GOT3 (cell line): ENCODE measurements at places on chromosomes 7 and 10.

GRCh38 chr7:29139191-29139590 lies 7.1 kb downstream of the CPVL start:
- no peak for DNase-seq

GRCh38 chr7:25789701-25790640 lies 362.0 kb upstream of the NFE2L3 start:
- DNase-seq: no peak

DNA sequence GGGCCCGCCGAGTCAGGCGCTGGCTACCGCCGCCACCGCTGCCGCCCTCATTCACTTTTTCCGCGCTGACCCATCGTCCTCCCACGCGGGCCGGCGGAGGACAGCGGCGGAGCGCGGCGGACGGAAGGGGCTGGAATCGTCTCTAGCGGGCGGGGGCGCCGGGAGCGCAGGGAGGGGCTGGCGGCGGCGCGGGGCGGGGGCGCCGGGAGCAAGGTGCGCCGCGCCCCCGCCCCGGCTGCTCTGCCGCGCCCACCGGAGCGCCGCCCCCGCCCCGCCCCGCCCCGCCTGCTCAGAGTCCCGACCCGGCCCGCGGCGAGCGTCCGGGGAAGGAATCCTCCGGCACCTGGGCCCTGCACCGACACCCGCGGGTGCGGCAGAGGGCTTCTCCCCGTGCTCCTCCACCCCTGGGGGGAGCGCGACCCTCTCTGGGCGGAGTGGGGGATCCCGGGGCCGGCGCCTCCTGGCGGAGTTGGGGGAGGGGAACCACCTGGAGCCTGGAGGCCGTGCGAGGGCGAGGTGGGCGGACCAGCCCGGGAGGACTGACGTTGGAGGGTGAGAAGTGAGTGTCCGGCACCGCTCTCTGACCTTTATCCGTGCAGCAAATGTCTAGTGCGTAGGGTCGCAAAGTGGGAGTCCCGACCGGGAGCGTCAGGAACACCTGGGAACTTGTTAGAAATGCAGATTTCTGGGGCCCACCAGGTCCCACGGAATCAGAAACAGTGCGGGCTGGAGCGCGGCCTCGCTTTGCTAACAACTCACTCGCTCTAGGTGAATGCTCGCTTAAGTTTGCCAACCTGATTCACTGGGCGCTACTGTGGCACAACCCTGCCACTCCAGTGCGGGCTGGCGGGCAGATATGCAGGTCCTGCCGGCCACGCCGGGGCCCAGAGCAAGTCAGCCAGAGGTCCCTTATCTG lies at the start of gene COBL:
TSS of gene COBL (minus strand) at position 144 of the 916 bp plus-strand sequence. CDS start 176 bp downstream, outside the sequence.
- DNase-seq: no peak

GRCh38 chr7:30412782-30413504 lies 65.6 kb downstream of the NOD1 start:
- DNase-seq: no peak

- no peak for DNase-seq
These were observed 5.0 kb upstream of the NDUFB2 start for GRCh38 chr7:140691376-140692045.

- no peak for DNase-seq
These were observed 266.8 kb upstream of the STEAP1 start for GRCh38 chr7:89887489-89887888.

- no peak for DNase-seq
These were observed at the start of gene GDF10 for GRCh38 chr10:47299611-47300428. GDF10 (plus strand) TSS chr10:47300197; CDS start chr10:47300652, 455 bp downstream.

DNA sequence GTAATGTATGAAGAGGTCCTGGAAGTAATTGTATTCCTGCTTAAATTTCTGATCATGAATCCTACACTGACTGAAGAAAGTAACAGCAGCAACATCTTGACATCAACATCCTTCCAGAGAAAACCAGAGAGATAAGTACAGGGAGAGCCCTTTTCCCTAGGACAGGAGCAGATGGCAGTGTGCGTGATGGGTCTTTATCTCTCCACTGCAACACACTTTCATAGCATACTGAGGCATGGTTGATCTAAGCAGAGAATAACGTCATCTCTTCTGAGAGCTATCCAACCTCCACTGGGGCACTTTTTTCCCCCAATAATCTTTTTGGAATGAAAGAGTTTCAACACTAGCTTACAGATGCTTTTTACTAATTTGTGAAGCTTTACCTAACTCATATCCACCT lies 342 bp downstream of the OR2A25 start:
- no peak for DNase-seq

DNA sequence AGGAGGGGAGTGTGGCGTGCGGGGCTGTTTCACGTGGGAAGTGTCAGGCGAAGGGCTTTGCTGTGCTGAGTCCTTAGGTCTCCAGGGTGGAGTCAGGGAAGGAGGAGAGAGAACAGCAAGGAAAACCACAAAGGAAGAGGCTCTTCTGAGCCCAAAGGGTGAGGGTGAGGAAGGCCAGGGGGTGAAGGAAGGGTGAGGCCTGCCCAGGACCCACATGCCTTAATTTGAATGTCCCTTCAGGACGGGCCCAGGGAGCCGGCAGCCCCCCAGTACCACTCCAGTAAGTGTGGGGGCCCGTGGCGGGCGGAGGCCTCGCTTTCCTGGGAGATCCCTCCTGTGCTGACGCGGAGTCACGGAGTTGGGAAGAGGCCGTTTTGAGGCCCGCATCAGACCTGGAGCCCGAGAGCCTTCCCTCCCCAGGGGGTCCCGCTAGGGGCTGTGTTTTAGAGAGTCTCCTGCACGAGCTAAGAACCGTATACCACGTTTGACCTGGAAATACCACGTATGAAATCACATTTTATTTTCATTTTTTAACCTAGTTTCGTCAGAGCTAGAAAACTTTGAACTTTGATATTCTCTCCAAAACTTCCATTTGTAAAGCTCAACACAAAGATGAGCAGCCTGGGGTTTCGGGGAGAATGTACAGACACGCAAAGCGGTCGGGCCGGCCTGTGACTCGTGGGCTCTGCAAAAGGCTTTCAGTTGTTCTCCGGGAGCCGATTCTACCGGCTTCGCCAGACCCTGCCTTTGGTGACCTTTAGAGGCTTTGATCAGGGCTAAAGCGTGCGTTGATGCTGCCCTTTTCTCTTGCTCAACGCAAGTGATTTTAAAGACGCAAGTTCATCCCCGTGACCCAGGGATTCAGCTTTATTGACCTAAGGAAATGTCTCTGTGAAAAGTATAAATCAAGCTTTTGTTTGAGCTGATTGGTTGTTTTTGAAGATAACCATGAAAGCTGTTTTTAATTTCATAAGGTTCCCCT lies 23.6 kb upstream of the TTYH3 start:
- no peak for DNase-seq

GRCh38 chr7:51249187-51249945 lies 67.2 kb downstream of the COBL start:
- DNase-seq: no peak

GRCh38 chr7:137893143-137893742 lies 46.5 kb upstream of the DGKI start:
- no peak for DNase-seq

DNA sequence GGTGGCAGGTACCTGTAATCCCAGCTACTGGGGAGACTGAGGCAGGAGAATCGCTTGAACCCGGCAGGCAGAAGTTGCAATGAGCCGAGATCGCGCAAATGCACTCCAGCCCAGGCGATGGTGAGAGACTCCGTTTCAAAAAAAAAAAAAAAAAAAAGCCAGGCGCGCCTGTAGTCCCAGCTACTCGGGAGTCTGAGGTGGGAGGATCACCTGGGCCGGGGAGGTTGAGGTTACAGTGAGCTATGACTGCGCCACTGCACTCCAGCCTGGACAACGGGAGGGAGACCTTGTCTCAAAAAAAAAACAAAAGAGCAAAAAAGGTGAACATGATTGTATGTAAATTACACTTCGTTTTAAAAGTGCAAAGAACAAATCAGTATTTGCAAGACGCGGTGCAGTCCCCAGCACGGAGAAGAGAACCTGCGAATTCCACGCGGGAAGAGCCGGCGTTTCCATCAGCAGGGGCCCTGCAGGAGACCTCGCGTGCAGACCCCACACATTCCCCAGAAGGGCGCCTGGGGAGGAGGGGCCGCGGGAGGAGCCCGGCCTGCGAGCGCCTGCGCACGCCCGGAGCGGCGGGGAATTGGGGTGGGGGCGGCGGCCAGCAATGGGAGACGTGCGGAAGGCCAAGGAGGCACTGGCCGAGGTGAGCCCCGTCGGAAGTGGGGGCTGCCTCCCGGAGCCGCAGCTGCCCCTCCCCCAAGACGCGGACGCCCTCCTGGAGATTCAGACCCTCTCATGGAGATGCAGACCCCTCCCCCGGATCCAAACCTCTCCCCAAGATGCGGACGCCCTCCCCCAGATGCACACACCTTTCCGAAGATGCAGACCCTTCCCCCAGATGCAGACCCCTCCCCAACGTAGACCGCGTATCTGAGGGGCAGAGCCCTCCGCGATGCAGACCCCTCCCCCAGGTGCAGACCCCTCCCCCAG lies 16.7 kb upstream of the SUN1 start:
- no peak for DNase-seq

DNA sequence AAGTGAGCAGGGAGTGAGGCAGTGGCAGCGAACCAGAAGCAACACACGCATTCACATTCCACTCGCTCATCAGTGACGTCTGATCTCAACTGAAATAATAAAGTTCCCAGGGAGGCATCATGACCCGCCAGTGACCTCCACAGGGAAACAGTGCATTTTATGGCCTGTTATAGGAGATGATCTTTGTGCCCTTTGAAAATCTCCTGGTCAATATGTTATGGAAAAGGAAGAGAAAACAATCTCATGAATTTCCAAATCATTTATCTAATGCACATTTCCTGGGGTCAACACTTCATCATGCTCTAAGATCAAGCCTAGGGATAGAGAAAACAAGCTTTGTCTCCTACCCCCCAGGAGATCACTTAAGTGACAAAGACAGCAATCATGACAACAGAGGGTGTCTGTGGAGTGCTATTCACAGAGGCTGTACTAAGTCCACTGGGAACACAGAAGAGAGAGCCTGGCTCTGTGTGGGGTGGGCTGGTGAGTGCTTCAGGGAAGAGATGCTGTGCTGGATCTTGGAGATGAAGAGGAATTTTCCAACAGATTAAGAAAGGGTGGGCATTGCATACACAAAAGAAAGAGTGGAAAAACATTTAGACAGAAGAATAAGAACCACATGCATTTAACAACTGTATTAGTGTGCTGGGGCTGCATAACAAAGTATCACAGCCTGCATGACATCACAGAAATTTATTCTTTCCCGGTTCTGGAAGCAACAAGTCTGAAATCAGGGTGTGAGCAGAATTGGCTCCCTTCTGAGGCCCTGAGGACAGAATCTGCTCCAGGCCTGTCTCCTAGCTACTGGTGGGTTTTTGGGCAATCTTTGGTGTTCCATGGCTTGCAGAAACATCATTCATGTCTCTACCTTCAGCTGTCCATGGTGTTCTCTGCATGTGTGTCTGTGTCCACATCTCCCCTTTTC lies 613.9 kb upstream of the IGFBP3 start:
- no peak for DNase-seq

DNA sequence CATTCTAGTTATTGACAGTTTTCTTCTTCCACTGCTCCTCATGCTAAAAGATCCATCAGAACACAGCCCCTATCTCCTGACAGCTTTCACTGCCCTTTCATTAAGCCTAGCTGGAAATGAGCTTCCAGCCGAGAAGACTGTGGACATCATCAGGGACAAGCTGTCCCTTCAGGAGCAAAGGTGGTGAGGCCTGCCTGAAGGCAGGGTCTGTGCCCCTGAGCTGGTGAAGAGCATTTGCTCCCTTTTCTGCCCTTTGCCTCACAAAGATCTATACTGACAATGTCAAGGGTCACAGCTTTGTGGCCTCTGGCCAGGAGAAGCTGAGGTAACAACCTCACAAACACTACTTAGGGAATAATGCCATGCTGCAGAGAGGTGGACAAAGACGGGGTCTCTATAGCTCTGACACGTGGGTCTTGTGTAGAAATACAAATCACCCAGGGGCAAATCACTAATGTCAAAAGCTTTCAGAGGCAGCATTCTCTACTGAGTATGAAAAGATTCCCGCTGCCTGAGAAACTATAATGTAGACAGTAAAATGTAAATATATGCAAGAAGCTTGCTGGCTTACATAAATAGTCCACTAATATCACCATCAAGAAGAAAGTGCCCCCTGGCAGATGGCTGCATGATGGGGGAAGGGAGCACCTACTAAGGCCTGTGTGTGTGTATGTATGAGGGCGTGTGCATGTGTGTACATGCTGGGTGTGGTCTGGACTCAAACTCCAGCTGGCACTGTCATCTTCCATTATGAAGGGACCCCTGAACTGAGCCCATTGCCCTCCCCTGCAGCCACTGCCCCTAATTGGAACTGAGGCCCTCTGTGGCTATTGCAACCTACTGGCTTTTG lies 55.8 kb downstream of the HBP1 start:
- no peak for DNase-seq

DNA sequence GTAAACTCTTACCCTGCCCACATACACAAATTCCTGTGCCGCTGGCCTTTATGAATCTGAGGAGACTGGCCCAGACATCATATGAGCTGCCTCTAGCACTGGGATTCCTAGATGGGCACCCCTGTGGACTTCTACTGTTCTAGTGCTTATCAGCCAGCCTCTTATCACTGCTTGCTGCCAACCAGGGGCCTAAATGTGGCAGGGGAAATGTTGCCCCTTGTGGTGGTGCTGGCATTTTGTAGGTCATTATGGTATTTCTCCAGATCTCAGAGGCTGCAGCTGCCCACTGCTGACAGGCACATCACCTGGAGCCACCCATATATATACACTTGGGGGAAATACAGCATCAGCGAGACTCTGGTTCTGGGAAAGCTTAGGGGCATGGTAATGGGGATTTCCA lies 5.4 kb downstream of the SFR1 start:
- DNase-seq: no peak

DNA sequence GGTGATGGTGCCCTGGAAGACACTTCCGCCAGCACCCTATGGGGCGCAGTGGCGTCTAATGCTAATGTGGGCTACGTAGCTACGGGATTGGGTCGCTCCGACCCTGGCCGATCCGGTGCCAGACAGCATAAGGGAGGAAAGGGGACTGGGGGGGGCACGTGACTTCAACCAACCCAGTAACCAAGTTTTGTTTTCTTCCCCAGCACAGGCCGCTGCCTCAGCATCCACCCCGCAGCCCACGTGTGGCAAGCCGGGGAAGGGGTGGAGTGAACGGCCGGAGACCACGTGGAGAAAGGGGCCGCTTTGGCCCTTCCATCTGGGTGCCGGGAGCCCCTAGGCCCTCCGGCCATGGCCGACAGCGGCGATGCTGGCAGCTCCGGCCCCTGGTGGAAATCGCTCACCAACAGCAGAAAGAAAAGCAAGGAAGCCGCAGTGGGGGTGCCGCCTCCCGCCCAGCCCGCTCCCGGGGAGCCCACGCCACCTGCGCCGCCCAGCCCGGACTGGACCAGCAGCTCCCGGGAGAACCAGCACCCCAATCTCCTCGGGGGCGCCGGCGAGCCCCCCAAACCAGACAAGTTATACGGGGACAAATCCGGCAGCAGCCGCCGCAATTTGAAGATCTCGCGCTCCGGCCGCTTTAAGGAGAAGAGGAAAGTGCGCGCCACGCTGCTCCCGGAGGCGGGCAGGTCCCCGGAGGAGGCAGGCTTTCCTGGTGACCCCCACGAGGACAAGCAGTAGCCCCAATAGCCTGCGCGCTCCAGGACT lies 2.5 kb downstream of the PRR15 start:
- DNase-seq: no peak

- DNase-seq: no peak
These were observed 23.5 kb downstream of the CH25H start for GRCh38 chr10:89183571-89183970.
